ENCODE measurements at places on chromosomes 5 and 9. TPM values are rescaled to one million over a fixed set of nuclear protein-coding genes. Genes with fewer than 3 reads are reported as not detected.

DNA sequence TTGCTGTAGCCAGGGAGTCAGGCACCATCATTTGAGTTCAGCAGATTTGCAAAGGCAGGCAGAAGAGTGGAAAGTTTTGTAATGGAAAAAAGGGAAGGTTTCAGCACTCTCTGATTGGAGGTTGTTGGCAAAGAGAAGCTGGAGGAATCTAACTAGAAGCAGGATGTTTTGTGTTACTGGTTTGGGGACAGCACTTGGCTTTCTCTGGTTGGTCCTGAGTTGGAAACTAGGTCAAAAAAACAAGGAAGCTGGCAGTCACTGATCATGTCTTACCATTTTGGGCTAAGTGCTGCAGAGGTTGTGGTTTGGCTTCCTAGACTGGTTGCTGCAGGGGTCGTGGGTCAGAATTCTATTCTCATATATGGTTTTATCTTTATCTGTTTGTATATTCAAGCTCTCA, 189.8 kb downstream of the DRD1 start:
- peak; percentile 60 for DNase-seq

DNA sequence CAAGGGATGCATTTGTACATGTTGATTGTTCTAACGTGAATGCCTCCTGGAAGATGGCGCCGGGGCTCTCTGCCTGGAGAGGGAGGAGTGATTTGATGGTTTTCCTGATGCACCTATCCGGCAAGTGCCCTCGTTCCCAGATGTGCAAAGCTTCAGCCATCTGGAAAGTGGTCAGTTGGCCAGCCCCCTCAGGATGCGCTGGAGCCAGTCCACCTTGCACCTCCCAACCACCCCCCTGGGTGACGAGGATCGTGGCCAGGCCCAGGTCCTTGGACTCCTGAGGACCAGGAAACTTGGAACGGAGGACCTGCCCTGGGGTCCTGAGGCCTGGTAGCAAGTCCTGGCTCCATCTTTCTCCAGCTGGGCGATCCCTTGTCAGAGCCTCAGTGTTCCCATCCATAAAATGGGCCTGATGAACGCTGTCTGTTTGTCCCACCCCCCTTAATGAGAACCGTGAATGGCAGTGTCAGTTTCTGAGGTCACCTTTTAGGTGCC, 23.6 kb upstream of the RNU6ATAC start:
- no peak for DNase-seq

GRCh38 chr9:113566016-113566711, 102.6 kb downstream of the RGS3 start:
- peak; percentile 42 for DNase-seq

GRCh38 chr5:88263349-88263748, 5.3 kb downstream of the TMEM161B start:
- DNase-seq: no peak

- no peak for DNase-seq
These were observed 62.9 kb downstream of the MLLT3 start for GRCh38 chr9:20559231-20559890.

GRCh38 chr9:123814496-123814895, 115.4 kb downstream of the DENND1A start:
- no peak for DNase-seq

DNA sequence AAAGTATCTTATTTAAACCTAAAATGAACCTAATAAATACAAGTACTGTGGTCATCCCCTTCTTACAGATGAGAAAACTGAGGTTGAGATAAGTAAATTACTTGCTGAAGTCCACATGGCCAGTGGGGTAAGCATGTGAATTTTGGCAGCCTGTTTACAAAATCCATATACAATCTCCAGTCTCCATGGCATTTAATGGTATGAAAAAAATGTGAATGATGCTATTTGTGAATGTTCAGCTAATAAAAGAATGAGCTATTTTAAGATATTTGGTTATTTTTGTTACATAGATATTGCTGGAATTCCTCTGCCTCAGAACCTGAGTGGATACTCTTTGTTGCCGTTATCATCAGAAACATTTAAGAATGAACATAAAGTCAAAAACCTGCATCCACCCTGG, 19.3 kb upstream of the GPR150 start:
- DNase-seq: no peak

DNA sequence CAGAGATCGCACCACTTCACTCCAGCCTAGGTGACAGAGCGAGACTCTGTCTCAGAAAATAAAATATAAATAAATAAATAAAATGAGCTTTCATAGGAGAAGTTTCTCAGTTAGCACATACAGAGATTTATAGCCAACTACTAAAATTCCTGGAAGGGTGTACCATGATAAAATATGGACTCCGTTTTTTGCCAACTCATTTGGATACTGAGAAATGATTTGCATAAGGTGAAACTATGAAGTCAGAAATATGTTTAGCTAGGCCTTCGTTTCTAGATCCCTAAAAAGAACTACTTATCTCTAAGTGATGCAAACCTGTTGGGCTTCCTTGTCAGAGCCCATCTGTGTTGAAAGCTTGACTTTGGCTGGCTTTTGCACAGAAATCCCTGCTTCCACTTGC, 56.9 kb upstream of the SLC1A1 start:
- no peak for DNase-seq

GRCh38 chr5:146409054-146409671, 38.0 kb upstream of the TCERG1 start:
- no peak for DNase-seq

DNA sequence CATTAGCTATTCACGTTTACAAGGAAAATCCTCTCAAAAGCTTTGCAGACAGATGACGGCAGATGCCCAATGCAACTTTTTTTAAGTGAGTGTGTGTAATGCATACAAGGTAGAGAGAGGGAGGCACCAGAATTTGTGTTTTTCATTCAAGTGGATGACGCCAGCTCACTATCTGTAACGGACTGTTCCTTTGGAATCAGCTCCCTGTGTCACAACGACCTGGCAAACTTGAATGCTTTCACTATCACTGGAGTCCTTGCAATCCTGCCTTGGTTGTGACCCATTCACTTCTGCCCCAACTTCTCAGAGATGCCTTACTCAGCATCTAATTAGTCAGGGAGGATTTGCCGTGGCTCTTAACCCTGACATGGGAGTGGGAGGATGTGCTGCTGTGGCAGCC, 148.5 kb downstream of the BNC2 start:
- DNase-seq: peak; percentile 44

- DNase-seq: no peak
These were observed 185.9 kb downstream of the ERCC6L2 start for GRCh38 chr9:96061293-96061987.

GRCh38 chr9:136671254-136671614, 8.5 kb downstream of the EGFL7 start:
- no peak for DNase-seq

GRCh38 chr9:70435948-70436347, 21.5 kb upstream of the KLF9 start:
- no peak for DNase-seq

DNA sequence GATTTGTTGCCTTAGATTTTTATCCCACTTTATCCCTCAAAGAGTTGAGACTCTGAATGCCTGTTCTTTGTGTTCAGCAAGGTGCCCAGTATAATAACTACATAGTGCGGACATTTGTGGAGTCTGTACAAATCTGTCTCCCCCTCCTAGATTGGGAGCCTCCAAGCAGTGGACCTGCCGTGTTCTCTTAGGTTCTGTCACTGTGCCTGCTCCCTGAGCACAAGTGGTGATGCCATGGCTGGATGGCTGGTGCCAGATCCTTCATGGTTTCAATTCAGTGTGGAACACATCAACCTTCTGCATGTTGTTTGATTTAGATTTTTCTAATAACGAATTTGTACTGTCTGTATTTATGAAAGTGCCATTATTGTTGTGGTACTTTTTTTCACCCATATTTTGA, 292.9 kb downstream of the CD180 start:
- DNase-seq: no peak

- no peak for DNase-seq
These were observed 1.2 kb upstream of the IL11RA start for GRCh38 chr9:34650816-34651215.

DNA sequence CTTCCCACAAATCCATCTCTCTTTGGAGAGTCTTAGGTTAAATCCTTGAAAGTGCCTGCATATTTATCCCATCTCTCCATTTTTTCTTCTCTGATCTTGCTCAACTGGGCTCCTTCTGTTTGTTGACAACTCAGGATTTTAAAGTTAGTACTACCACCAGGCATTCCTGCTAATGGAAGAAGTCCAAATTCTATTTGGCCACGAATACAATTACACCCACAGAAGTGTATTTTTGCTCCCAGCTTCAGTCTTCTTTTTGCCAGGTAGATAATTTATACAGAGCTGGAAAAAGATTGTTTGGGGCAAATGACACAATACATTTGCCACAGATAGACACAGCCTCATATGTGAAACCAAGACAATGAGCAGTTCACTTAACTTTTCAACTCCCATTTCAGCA, 74.8 kb downstream of the CETN3 start:
- no peak for DNase-seq

GRCh38 chr9:112193572-112194288, 18.6 kb upstream of the SUSD1 start:
- DNase-seq: no peak

- DNase-seq: no peak
These were observed 124.2 kb upstream of the IRX4 start for GRCh38 chr5:2006971-2007291.

DNA sequence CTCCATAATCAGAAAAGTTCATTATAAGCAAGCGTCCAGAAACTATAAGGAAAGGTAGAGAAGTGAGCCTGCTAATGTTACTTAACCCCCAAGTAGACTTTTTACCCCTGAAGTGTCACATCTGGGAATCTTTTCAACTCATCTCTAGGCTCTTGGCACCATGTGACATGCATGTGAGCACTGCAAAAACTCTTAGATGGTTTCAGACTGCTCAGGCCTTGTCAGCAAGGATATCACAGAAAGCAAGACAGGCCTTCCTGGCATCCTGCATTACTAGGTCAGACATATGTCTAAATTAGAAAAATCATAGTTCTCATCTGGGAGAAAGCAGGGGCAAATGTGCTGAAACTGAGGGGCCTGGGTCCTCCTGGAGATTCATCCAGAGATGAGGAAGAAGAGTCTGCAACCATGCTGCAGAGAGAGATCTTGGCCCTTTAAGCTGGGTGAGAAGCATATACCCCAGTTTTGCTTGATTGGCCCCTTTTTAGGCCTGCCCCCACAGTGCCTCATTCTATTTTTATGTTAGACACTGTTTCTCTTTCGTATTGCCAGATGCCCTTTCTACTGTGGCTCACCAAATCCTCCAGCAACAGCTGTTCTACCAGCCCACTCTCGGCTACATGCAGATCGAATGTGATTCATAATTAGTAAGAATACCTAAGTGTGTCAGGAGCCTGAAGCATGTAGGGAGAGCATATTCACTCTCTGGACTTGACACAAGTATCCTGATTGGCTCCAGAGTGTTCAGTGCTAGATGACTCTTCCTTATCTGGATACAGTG, 19.0 kb downstream of the TMEM8B start:
- DNase-seq: no peak

DNA sequence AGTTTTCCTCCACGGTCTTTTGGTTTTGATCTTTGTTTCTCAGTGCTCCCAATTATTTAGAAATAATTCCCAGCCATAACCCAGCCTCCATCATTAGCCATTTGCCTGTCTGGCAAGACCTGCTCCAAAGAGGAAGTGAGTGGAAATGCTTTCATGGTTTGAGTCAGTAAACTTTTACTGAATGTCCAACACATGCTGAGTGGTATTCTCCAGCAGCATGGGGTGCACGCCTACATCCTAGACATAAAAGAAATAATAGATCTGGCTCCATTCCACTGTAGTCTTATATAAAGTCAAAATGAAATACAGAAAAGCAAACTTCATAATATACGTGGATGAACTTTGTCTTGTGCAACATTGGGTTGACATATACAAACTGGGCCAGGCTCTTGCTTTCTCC, 757.2 kb downstream of the TLE1 start:
- no peak for DNase-seq

GRCh38 chr9:137682428-137683105, 63.8 kb downstream of the EHMT1 start:
- no peak for DNase-seq

Gene ZNF483
- total RNA-seq: 19.1 TPM

Gene CLIC3
- 3.6 TPM for total RNA-seq

Gene NR2F1-AS1
- 18.8 TPM for total RNA-seq

Gene CFAP90
- total RNA-seq: 1.1 TPM

Gene DCTN3
- 86.8 TPM for total RNA-seq

Gene PDE6A
- not detected for total RNA-seq

Gene TAF11L9
- not detected for total RNA-seq

Gene PCDHGC4
- total RNA-seq: 3.6 TPM

Data from ureter (tissue), 1 donor.